CD4-positive, alpha-beta T cell treated with Interleukin-6 at 100 ng/mL for 8 hours (primary cell): ENCODE measurements at places on chromosomes 11 and 22.

- DNase-seq, result no peak
Measured at GRCh38 chr22:43260331-43261231, 73.6 kb upstream of the TTLL12 start.

- DNase-seq, result no peak
Measured at GRCh38 chr11:78635814-78636506, 61.3 kb upstream of the NARS2 start.

DNA sequence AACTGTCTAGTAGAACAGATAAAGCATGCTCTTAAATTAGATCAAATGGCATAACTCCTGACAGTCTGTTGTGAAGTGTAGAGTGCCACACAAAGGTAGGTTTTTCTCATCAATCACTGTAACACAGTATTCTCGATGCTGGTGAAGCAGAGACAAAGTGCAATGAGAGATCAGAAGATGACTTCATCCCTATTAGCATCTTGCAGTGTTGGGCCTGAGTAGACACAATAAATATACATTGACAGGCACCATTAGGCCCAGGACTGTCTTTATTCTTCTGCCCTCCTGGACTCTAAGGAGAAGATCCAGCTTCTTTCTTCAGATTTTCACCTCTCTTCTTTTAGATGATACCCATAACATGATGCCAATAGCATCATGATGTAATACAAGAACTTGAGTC, 478.0 kb upstream of the TENM4 start:
- DNase-seq, result no peak

- no peak for DNase-seq
Measured at GRCh38 chr11:95698676-95699557, 90.7 kb downstream of the FAM76B start.

GRCh38 chr11:116595305-116595880, 177.4 kb downstream of the BUD13 start:
- no peak for DNase-seq

- no peak for DNase-seq
Measured at GRCh38 chr22:41874090-41874489, 40.8 kb downstream of the SHISA8 start.

GRCh38 chr11:113472471-113472870, 2.7 kb downstream of the DRD2 start:
- no peak for DNase-seq

DNA sequence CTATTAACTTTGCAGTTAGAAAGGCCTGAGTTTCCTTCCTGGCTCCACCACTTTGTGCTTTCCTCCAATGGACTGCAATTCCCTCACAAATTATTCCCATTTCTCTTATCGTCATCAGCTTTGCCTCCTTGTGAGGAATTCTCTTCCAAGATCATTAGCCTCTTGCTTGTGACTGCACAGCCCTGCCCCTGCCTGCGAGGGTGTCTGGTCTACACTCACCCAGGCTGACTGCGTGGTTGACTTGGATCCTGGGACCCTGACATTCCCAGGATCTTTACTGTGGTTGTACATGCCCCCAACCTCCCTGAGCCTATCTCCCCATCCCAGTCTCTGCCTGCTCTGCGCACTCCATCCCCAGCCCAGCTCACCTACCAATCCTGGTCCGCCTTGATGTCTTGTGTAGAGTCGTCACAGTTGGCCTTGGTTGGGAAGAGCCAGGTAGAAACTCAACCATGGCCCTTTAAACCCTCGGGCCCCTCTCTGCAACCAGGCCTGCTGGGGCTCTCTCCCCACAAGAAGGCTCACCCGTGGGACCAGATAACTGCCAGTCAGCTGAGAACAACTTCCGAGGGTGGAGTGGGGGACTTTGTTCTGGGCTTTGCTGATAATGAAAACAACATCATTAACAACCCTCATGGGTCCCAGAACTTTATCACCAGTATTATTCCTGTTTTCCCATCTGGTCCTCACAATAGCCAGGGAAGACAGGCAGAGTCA, at the start of gene OR2AT4:
TSS of gene OR2AT4 (minus strand) at position 421 of the 717 bp plus-strand sequence.
- no peak for DNase-seq

GRCh38 chr11:82756765-82757639, 23.3 kb upstream of the FAM181B start:
- DNase-seq, result no peak

DNA sequence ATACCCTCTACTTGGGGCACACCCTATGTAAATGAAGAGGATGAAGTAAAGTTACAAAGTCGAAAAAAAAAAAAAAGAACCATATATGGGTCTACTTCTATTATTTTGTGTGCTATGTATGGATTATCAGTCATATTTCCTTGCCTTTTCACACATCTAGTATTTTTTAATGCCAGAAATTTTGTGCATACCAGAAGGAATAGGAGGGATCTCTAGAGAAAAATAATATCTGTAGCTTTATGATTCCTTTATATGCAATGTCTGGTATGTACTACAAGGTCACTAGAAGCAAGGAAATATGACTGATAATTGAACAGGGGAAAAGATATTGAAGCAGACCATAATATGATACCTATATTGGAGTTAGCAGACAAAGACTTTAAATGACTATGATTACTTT, 713.4 kb downstream of the OPCML start:
- no peak for DNase-seq

DNA sequence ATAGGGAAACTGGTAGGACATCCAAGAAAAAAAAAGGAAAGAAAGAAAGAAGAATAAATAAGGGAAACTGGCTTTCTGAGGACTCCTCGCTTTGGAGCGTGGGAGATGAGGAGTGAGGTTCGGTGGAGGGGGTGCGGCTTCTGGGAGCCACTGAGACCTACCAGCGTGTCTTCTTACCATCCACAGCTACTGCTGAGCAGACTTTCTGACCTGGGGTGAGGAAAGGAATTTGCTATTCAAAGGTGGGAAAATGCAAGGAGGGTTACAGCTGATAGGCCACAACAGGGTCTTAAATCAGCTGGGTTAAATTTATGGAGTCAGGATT, 488 bp upstream of the SELENOM start:
- DNase-seq, result no peak

- no peak for DNase-seq
Measured at GRCh38 chr11:57202281-57202680, 20.5 kb downstream of the LRRC55 start.

DNA sequence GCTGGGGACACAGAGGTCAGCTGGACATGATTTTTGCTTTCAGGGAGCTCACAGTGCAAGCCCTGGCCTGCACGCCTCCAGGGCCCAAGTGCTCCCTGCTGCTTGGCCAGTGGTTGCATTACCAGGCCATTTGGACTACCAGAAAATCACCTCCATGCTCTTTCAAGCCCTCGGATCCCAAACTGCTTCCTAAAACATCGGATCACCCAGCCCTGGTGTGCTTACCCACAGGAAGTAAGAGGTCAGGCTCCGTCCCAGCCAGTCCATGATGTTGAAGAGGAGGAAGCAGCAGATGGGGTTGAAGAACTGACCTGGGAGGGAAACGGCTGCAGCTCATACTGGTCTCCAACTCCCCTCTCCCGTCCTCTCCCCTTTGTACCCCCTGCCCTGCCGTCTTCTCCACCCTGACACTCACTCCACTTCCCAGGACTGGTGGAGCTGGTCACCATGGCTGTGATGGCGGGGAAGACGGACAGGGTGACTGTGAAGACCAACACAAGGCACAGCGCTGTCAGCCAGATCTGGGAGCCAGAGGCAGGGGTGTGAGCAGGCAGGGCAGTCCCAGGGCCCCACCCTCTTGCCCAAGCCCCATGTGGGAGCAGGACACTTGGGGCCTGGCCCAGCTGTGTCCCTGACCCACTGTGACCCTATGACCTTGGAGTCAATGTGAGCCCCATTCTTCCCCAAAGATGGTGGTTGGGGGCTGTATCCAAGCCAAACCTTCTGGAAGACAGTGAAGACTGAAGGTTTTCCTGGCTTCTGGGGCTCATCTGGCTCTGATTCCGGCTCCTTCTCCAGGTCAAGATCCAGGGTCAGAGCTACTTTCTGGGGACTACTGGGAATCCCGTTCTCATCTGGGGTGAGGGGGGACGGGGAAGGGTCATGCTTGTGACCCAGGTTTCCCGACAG, 5.6 kb downstream of the SLC29A2 start:
- no peak for DNase-seq

DNA sequence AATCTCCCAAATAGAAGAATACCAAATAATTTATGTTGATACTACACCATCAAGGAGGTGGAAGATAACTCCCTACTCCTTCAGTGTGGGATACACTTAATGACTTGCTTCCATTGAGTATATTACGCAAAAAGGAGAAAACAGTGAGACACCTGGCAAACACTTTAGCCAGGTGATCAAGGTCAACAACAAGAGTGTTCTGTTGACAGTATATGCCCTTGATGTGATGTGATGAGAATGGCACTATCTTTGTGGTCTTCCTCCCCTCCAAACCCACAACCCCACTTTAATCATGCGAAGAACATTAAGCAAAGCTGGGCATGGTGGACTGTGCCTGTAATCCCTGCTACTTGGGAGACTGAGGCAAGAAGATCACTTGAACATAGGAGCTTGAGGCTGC, 26.0 kb downstream of the MAPK1 start:
- no peak for DNase-seq

DNA sequence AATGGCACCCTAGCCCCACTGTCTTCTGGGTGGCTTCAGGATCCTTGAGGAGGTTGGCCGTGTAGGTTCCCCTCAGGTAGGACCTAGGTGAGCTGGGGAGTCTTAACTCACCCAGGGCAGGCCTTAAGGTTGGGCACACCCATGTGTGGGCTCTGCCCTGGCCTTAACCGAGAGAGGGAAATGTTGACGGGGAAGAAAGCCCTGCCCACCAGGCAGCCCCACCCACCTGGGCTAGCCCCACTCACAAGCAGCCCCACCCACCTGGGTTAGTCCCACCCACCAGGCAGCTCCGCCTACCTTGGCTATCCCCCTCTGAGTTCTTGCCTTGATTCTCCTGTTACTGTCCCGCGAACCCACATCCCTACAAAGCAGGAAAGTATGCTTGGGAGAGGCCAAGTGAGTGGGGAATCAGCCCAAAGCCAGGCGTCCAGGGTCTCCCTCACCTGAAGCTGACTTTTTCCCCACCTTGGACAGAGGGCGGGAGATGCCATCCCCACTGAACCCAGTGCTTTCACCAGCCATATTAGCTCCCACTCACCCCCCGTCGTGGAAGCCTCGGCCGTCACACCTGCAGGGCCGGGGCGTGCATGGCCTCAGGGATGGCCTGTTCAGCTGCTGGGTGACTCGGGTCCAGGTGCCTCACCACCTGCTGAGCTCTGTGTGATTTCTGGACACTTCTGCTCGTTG, at the start of gene MYEOV:
TSS of gene MYEOV (plus strand) at position 337 of the 687 bp plus-strand sequence. CDS start 1,200 bp downstream, outside the sequence.
- DNase-seq, result no peak

DNA sequence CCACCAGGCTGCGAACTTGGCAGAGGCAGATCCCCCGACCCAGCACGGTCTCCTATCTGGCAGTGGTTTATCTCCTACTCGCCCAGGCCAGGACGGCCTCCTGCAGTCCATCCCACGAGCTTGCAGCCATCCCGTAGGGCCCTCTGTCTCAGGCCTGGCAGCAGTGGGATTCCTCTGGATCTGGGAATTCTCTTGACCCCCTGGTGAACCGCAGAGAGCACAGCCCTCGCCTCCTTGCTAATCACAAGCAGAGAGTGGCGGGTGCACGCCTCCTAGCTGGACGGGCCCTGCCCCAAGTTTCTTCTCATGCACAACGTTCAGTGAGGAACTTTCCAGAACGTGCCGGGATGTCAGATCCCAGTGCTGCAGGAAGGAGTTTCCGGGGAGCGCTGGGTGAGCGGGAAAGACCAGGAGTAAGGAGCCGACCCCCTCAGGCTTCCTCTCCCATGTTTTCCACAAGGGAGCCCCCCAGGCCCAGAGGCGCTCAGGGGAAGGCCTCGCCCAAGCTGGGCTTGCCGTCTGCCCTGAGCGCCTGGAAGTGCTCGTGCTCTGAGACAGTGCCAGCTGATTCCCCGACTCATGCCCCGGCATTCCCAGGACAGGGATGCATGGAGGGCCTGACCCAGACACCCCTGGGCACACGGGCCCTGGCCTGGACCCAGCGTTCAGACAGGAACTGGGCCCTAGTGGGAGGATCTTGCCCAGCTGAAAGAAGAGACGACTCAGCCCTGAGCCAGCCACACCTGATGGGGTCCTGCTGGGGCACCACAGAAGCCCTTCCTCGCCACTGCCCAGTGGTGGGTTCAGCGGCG, 24.6 kb downstream of the IGF2 start:
- DNase-seq, result no peak

- no peak for DNase-seq
Measured at GRCh38 chr11:120805960-120806555, 217.8 kb upstream of the TBCEL start.

DNA sequence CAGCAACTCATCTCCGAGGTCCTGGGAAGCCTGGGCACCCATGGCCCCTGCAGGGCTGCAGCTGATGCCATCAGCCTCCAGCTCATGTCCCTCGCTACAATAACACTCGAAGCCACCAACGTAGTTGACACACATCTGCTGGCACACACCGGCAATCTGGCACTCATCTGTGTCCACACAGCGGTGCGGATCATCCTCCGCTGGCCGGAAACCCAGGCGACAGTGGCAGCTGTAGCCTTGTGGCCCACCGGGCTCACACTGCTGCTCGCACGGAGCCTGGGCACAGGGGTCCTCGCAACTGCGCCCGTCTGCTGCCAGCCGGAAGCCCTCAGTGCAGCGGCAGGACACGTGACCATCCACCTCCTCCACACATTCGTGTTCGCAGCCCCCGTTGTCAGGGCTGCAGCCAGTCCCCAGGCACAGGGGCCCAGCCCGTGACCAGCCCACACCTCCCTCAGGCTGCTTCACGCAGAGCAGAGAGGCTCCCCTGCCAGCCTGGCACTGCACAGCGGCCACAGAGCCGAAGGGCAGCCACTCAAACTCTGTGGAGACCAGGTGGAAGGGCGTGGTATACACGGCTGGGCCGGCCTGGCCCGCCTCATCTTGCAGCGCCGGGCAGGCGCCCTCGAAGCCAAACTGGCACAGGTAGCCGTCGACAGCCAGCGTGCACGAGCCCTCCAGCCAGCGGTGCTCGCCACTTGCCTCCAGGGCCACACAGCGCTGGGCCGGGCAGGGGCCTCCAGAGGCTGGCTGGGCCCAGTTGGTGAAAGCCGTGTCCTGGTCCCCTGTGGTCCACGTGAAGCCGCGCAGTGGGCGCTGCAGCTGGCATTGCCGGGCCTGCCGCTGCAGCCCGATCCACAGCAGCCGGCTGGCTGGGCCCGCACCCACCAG, 678 bp downstream of the CD248 start:
- no peak for DNase-seq

- no peak for DNase-seq
Measured at GRCh38 chr11:291281-292210, 2.6 kb downstream of the PGGHG start.

GRCh38 chr11:36177836-36178235, 111.4 kb downstream of the COMMD9 start:
- no peak for DNase-seq

- no peak for DNase-seq
Measured at GRCh38 chr11:67002297-67002913, 20.5 kb upstream of the SYT12 start.

DNA sequence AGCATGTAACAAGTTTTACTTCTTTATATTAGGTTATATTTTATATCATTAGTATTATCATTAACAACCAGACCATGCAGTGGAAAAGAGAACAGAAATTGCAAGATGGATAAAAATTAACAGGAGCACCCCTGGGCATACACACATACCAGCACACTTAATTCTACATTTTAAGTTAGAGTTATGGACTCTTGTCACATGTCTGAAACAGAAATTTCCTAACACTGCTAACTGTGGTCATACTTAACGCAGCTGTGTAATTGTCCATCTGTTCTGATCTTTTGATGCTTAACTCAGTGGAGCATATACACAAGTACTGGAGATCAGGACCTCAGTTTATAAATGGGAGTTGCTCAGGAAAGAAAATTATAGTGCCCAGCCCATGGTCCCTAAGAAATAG, 358 bp downstream of the OR52H1 start:
- DNase-seq, result no peak
